ENCODE measurements at places on chromosomes 16 and 17. TPM values are rescaled to one million over a fixed set of nuclear protein-coding genes. Genes with fewer than 3 reads are reported as not detected.

DHRS7C gene
- not detected for total RNA-seq

NSMCE1 gene
- total RNA-seq: 46.4 TPM

NOS2 gene
- not detected for total RNA-seq

ALDH3A1 gene
- total RNA-seq: 1.2 TPM

NPW gene
- 3.9 TPM for total RNA-seq

RPL13 gene
- 1,463 TPM for total RNA-seq

ITGAE gene
- 29.6 TPM for total RNA-seq

CCL7 gene
- total RNA-seq: not detected

RNF227 gene
- total RNA-seq: 0.58 TPM

CEP112 gene
- 21.3 TPM for total RNA-seq

XAF1 gene
- total RNA-seq: 21.5 TPM

TNFRSF13B gene
- total RNA-seq: not detected

RTN4RL1 gene
- not detected for total RNA-seq

CCL4 gene
- total RNA-seq: not detected

SRCIN1 gene
- total RNA-seq: 0.35 TPM

ABCA8 gene
- total RNA-seq: 0.60 TPM

NPIPB6 gene
- 5.0 TPM for total RNA-seq

HOXB7 gene
- total RNA-seq: 29.8 TPM

TEKT5 gene
- not detected for total RNA-seq

TBKBP1 gene
- total RNA-seq: 11.7 TPM

HS3ST3A1 gene
- not detected for total RNA-seq

ZNF423 gene
- 3.2 TPM for total RNA-seq

CD79B gene
- total RNA-seq: 2.1 TPM

GPS2 gene
- 61.3 TPM for total RNA-seq

VTN gene
- not detected for total RNA-seq

GRB7 gene
- total RNA-seq: not detected

SCARF1 gene
- total RNA-seq: 93.7 TPM
